ENCODE measurements at places on chromosomes 11 and 22.

- DNase-seq: no peak
- H3K36me3 ChIP-seq: no peaks in the 10 kb centered on the region
- H3K4me1 ChIP-seq: no peaks in the 10 kb centered on the region
- H3K4me3 ChIP-seq: no peak overlapping the region
Observed at GRCh38 chr11:57071829-57072228, 83.1 kb downstream of the OR5AK2 start.

DNA sequence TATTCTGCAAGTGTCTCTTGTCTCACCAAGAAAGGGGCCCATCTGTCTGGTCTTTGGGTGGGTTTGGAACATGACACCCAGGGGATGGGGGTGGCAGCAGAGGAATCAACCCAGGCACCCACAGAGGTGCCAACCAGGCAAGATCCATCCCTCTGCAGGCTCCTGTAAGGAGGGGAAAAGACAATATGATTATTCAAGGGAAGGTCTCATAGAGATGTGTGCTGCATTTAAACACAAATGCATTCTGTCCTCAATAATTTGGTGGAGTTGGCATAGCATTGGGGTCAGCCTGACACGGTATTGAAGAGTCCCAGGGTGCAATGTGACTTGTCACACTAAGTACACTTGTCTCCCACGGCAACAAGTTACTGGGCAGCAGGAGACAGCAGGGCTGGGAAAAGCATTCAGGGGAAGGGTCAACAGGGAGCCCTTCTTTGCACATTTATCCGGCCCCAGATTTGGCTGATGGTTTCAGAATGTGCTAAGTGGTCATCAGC, 33.1 kb upstream of the SPON1 start:
- no peak for DNase-seq
- no peak overlapping the region for H3K4me3 ChIP-seq
- no peak overlapping the region for H3K27ac ChIP-seq
- H3K4me1 ChIP-seq: peaks cover 24% of the 10 kb centered on the region
- no peaks in the 10 kb centered on the region for H3K27me3 ChIP-seq

DNA sequence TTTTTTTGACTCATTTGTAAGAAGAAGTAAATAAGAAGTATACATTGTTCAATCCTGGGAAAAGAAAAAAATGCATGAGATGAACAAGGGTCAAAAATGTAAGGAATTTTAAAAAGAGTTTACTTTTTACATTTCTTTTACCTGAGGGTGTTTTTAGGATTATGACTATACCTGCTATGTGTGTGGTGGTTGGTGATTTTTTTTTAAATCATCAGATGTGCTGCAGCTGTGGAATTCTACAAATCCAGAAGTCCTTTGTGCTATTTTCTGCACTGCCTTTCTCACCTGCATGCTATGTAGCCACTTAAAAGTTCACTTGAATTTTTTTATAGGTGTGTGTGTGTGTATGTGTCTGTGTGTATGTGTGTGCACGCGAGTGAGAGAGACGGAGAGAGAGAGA, 185.3 kb downstream of the FAT3 start:
- H3K27me3 ChIP-seq: no peaks in the 10 kb centered on the region
- no peaks in the 10 kb centered on the region for H3K36me3 ChIP-seq
- no peaks in the 10 kb centered on the region for H3K4me1 ChIP-seq
- H3K27ac ChIP-seq: no peak overlapping the region
- no peak overlapping the region for H3K4me3 ChIP-seq
- no peak for DNase-seq

GRCh38 chr11:72100462-72100861, 2.6 kb downstream of the LAMTOR1 start:
- peaks cover 34% of the 10 kb centered on the region for H3K4me1 ChIP-seq
- H3K27ac ChIP-seq: no peak overlapping the region
- no peak overlapping the region for H3K4me3 ChIP-seq
- H3K27me3 ChIP-seq: no peaks in the 10 kb centered on the region
- peak; percentile 40 for DNase-seq
- H3K36me3 ChIP-seq: peaks cover 35% of the 10 kb centered on the region

GRCh38 chr11:2609345-2609744, 90.4 kb downstream of the KCNQ1OT1 start:
- no peaks in the 10 kb centered on the region for H3K4me1 ChIP-seq
- H3K27me3 ChIP-seq: no peaks in the 10 kb centered on the region
- no peak for DNase-seq
- no peaks in the 10 kb centered on the region for H3K36me3 ChIP-seq

Data from CD4-positive, alpha-beta T cell (primary cell).